ENCODE measurements at places on chromosomes 2 and 18.
A peak's percentile ranks its signal among the peaks of the same experiment; 100 is the strongest.

GRCh38 chr2:59584958-59585357, 968.5 kb downstream of the BCL11A start:
- no peak for DNase-seq

DNA sequence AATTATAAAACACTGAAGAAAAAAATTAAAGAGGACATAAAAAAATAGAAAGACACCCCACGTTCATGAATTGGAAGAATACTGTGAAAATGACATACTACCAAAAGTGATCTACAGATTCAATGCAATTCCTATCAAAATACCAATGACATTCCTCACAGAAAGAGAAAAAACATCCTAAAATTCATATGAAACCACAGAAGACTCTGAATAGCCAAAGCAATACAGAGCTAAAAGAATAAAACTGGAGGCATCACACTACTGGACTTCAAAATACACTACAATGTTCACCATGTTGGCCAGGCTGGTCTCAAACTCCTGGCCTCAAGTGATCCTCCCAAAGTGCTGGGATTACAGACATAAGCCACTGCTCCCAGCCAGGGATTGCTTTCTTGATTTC, 56.3 kb downstream of the TLK1 start:
- no peak for DNase-seq

GRCh38 chr2:30871440-30871839, 64.2 kb upstream of the CAPN13 start:
- no peak for DNase-seq

GRCh38 chr2:227415538-227416424, 28.0 kb upstream of the SCYGR1 start:
- DNase-seq = no peak

GRCh38 chr18:985212-985661, 80.6 kb downstream of the ADCYAP1 start:
- DNase-seq = no peak

DNA sequence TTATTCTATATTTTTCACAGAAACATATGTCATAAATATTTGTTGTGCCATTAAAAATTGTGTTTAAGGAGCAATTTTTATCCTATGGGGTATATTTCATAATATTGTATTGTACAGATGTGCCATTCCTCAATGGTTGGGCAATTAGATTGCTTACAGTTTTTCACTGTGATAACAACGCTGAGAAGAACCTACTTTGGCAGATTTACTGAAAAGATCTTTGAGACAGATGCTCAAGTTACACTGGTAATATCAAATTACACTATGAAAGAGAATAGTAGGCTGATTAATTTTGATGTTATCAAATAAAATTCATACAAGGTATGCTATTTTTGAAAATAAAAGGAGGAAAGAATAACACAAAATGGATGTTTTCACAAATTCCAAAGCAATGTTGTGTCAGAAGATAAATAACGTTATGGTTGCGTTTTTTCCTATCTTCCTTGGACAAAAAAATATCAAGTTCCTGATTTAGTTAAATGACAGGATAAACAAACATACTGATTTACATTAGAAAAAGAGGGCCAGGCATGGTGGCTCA, 335.1 kb upstream of the ZNF521 start:
- DNase-seq = no peak

- peak; percentile 48 for DNase-seq
Measured at GRCh38 chr18:57077786-57078552, 68.9 kb upstream of the BOD1L2 start.

DNA sequence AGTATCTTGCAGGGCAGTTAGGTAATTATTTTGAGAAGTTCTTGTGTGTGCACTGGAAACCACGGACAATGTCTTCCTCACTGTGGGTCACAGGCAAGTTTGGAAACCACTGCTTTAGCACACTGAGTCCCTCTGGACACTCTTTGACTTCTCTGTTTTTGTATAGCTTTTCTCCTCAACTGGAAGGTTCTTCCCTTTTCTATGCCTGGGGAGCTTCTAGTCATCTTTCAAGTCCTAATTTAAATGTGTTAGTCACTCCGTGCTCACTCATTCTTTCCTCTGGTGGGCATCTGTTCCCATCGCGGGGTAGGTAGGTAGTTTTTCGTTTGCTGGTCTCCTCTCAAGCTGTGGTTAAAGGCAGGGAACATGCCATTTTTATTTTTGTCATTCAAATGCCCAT, 32.1 kb downstream of the E2F6 start:
- no peak for DNase-seq

GRCh38 chr2:31051258-31052140, 86.7 kb downstream of the GALNT14 start:
- DNase-seq = no peak

GRCh38 chr2:128451084-128452023, 132.7 kb upstream of the HS6ST1 start:
- DNase-seq = peak; percentile 9

- no peak for DNase-seq
Measured at GRCh38 chr18:46939998-46940571, 22.7 kb downstream of the KATNAL2 start.

DNA sequence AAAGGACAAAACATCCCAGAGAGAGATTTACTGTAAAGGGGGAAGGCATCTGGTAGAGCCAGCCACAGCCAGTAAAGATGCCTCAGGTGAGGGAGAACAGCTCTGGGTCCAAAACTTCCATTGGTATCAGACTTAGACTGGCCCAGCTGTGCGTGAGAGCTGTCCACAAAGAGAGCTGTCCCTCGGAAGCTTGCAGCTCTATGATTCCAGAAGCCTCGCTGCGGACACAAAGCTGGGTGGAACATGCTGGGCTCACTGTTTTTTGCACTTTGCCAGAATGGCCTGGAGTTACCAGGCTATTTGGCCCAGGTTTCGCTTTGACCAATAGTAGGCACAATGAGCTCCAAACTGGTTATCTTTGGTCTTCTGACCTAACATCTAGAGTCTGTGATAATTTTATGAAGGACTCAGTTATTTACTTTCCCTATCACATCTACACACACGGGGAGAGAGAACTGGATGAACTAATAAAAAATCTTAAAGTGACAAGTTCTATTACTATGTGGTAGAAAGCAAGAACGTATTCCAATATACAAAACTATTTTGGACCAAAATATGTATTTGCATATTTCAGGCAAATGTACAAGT, 101.9 kb downstream of the DNER start:
- no peak for DNase-seq

- DNase-seq = no peak
Measured at GRCh38 chr2:96956211-96956610, 30.2 kb downstream of the FAM178B start.

GRCh38 chr18:77344786-77345500, 95.3 kb downstream of the GALR1 start:
- no peak for DNase-seq

DNA sequence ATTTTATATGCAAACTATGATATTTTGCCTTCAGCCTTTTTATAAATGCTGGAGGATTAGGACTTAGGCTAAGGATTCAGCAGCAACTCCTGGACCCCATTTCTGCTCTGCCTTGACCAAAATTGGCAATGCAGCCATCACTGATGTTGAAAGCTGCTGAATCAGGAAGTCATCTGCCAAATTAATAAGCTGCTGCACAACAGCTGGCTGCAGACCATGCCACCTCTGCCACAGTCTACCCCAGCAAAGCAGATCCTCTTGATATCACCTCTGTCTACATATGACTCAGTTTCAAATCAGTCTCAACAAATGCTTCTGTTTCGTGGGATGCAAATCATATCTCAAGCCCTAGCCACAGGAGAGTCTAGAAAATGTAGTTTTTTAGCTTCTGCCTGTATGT, 7.1 kb upstream of the SOS1 start:
- peak; percentile 81 for DNase-seq

DNA sequence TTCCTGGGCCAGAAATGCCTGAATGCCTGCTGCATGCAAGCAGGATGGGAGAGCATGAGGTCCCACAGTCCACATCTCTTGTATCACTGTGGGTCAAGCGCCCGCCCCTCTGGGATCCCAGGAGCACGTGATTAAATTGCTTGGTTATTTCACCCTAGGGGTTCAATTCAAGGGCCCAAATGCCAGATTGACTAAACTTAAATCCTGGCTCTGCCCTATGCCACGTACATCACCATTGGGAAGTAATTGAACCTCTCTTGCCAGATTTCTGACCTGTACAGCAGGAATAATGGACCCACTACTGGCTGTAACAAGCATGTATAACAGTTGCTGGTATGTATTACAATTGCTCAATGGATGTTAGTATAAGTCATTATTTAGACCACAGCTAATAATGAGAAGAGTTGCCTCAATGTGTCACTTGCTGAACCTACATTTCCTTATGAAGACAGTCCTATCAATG, 19.9 kb downstream of the FHL2 start:
- DNase-seq = no peak

DNA sequence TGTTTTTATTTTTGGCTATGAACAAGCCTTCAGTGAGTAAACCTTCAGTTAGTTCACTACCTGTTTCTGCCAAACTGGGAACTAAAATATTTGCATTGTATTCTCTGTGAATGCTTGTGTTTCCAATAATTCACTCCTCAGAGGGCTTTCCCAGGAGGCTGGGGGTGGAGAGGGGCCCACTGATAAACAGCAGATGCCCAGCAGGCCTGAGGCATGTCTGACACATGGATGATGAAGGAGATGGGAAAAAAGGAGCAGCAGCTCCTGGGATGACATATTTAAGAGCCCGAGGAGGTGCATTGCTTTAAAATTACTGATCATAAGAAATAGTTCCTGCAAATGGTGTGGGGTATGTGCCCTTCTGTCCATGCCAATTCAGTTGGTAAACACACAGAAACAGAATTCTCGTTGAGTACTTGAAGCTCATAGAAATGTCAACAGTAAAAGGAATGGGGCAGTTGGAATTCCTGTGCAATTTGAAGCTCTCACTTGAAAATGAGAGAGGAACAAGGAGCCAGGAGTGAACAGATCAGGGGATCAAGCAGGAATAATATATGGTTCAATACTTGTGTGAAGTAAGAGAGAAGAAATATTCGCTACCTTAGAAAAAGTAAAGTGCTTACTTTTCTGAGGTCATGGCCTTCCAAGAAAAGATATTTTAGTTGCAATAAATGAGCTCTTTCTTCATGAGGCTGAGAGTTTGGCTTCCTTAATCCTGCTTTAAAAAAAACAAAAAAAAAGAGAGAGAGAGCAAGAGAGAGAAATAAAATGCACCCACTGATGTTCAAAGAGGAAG, 22.0 kb upstream of the HNMT start:
- DNase-seq = no peak

DNA sequence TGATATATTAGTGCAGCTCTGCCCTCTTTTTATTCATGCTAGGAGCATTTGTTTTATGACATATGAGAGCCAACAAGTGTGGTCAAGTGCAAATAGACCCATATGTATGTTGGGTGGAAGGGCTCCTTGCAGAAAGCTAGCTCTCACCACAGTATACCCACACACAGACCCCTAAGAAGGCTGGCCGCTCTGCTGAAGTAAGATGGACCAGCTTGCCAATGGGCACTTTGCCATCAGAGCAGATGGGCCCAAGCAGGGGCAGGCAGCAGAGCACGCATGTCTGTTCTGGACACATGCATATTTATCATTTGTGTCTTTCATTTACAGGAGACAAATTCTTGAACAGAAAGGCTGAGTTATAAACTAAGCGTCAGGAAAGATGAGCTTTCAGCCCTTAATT, 187.5 kb upstream of the DTNA start:
- DNase-seq = no peak

Data from activated CD4-positive, alpha-beta memory T cell treated with anti-CD3 and anti-CD28 coated beads, Interleukin-2, amount 10 ng/mL, durations not matched to agents 7 days and 5 days (primary cell).